HepG2 (cell line): ENCODE measurements at places on chromosomes 13 and 19.

- DNase-seq = no peak
Measured at GRCh38 chr19:48751845-48752495, 471 bp downstream of the FUT1 start.

DNA sequence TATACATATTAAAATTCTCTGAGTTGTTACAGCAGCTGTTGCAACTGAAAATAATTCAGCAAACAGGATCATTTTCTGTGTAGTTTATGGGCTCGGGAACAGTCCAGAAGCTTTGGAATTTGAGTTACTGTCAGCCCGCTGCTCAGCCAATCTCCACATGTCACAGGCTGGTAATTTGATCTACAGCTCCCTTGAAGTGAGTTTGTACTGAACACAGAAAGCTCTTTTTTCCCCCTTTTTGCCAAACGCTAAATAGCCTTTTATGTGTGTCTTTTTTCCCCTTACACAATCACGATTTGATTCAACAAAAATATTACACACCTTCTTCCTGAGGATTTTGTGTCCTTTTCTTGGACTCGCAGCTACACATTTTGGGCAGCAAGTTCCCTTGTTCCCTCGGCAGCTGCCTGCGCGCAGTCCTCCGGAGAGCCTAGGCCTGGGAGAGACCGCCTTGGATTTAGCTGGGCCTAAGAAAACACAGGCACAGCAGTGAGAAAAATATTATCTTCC lies 371.4 kb downstream of the KCNRG start:
- no peak for DNase-seq

GRCh38 chr13:107258599-107259187 lies 690.8 kb upstream of the ARGLU1 start:
- no peak for DNase-seq

DNA sequence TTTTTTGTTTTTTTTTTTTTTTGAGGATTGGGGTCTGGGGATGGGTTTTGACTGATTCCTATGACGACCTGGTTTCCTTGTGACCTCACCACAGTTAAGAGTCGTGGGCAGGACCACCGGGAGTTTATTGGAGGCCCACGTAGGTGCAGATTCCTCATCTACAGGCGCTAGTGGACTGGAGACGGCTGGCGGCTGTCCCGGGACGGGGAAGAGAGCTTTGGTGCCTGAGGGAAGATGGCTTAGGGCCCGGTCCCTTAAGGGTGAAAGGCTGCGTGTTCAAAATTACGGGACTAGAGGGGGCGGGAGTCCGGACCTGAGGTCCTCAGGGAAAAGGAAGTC lies 682 bp upstream of the TEAD2 start:
- peak; percentile 24 for DNase-seq

GRCh38 chr13:42396901-42397655 lies 125.1 kb downstream of the AKAP11 start:
- DNase-seq = no peak

GRCh38 chr13:43935878-43936277 lies 56.2 kb downstream of the LACC1 start:
- DNase-seq = no peak

DNA sequence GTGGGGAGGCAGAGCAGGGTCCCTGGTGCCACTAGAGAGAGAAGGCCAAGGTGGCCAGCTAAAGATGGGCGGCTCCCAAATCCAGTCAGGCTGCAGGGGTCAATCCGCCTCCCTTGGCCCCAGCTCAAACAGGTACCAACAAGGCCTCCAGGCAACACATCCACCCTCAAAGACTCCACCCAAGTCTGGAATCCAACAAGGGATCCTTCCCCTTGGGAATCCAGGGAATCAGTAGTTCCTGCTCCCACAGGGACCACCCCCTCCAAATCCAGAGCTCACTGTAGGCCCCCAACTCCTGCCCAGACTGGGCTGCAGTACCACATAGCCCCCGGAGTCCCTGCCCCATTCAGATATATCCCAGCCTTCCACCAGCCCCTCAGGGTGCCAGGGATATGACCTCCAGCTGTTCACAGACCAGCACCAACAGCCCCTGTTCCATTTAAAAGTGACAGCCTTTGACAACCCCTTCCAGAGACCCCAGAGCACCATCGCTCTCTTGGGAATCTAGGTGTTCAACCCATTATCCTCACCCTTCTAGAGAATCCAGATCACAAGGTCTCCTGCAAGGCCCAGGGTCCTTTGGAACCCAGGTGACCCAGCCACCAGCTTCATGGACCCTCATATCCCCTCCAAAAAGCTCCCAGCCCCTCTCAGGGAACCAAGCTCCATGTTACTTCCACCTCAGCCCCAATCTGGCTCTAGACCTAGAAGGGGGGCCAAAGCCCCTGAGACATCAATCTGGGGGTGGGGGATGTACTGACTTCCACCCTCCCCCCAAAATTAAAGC lies 3.2 kb downstream of the ERF start:
- no peak for DNase-seq
